ENCODE measurements at places on chromosomes 1 and 21.

- DNase-seq, result no peak
Observed at GRCh38 chr1:208997726-208998312, 585.7 kb upstream of the CAMK1G start.

GRCh38 chr1:5005171-5005570 is 350.8 kb downstream of the AJAP1 start:
- no peak for DNase-seq

DNA sequence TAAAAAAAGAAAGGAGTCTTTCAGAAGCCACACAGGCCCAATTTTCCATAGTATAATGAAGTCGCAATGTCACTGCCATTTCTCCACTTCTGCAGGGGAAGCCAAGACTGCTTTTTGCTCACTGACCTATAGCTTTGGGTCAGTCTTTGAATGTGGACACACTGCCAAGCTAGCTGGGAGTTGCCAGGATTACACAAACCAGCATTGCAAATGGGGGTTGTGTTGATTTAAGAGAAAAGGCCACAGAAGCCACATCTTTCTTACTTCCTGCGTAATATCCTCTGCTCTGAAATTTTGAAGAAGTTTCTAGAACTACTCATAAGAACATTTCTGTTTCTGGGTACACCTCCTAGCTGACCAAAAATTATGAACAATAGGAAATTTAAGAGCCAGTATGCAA is 45.8 kb upstream of the SAMSN1 start:
- DNase-seq, result no peak

- DNase-seq, result no peak
Observed at GRCh38 chr1:203465146-203465798, 10.3 kb upstream of the PRELP start.

DNA sequence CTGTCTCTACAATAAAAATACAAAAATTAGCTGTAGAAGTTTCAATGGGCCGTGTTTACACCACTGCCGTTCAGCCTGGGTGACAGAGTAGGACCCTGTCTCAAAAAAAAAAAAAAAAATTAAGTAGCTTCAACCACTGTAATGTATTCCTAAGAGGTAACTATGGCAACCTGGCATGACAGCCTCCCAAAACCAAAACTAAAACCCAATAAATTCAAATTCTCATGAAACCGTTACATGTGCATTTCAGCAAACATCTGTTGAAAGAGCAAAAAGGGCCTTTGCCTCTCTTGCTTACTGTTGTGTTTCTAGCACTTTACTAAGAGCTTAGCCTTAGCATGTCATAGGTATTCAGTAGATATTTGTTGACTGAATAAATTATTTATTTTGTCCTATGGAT is 33.5 kb downstream of the ODR4 start:
- no peak for DNase-seq

- DNase-seq, result no peak
Observed at GRCh38 chr1:180486092-180486491, 16.3 kb downstream of the ACBD6 start.

DNA sequence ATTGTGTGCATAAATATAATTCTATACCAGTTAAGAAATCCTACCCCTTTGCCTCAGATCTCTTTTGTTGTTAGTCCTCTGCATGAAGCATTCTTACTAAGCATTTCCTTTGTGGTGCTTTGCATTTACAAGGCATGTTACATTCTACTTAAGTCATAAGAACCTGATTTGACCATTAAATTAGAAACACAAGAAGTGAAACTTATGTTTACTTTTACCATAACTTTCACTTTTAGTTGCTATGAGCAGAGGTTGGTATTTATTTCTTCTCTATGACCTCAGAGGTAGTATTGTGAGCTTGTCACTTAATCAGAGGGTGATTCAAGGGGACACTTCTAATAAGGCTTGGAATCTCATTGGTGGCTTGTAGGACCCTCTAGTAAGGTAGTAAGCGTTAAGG is 9.0 kb downstream of the FAM20B start:
- no peak for DNase-seq

DNA sequence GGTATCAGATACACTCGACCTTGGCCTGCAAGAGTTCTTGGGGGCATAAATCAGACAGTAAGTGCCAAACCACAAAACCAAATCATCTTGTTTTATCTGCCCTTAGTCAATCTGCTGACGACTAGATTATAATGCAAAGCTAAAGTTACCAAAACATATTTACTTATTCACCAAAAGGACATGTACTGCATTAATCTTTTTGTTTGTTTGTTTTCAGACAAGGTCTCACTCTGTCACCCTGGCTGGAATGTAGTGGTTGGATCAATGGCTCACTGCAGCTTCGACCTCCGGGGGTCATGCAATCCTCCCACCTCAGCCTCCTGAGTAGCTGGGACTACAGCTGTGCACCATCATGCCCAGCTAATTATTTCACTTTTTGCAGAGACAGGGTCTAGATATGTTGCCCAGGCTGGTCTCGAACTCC is 114.7 kb downstream of the APP start:
- no peak for DNase-seq

- no peak for DNase-seq
Observed at GRCh38 chr1:23718482-23718881, 24.8 kb upstream of the ELOA start.

DNA sequence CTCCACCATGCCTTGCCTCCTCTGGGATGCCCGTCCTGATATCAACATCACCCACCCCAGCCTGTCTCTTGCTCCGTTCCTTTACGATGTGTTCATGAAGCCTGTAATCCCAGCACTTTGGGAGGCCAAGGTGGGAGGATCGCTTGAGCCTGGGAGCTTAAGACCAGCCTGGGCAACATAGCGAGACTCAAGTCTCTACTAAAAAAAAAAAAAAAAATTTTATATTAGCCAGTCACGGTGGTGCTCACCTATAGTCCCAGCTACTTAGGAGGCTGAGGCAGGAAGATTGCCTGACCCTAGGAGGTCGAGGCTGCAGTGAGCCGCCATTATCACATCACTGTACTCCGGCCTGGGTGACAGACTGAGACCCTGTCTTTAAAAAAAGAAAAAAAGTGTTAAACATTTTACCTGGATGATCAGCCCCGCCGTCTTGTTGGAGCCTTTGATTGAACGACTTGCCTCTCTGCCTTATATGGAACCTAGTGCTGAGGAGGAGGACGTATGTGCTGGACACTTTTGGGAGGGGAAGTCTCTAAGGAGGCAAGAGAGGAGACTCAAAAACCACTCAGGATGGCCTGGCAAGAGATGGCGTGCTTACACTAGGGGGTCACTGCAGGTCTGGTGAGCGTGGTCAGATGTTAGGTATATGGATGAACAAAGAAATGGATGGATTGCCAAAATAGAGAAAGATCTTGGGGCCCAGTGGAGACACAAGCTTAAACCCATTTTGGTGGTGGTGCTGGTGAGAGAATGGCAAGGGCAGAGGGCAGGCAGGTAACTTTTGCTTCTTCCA is 80.5 kb upstream of the IFFO2 start:
- no peak for DNase-seq

All from T-helper 17 cell (primary cell).